NCI-H2171 (cell line): ENCODE measurements at places on chromosomes 4 and X.

DNA sequence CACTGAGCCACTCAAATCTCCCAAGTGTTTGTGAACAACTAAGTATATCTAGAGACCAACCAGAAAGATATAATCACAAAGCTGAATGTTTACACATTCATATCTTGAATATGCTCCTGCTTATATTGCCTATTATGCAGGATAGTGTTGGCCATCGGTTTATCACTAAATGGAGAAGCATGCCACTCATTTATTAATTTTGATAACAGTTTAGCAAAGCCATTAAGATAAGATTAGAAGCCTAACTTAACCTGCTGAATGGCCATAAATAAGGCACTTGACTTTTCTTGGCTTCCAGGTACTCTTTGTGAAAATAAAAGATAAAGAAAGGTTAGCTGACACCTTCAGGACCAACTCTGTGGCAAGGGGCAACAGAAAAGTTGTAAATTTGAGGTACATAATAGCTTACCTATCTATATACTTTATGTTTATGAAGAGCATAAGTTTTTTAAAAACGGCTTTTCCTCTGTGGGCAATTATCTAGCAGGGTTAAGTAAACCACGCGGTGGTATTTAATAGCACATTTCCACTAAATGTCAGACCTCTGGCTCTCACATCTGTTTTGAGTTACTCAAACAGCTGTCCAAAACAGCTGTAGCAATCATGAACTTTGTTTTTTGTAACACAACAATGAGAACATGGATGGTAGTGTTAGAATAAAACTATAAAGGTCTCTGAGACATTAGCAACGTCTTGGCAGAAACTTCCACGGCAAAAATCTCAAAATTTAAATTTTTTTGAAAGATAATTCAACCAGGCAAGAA lies 58.8 kb upstream of the FTHL17 start:
- DNase-seq = no peak

DNA sequence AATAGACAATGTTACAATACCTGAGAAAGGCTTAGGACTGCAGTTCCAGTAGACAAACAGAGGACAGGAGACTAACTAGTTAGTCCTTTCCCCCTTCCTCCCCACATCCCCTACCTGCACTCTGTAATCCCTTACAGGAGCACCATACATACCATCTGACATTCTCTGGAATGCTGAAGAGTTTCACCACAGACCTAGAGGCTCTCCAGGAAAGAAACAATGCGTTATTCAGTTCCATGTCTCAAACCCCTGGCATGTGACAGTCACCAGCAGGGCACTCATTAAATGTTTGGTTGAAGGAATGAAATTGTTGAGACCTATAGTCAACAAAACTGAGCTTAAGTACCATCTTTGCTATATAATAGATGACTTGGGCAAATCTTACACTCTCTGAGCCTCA lies 100.2 kb upstream of the USP38 start:
- no peak for DNase-seq

DNA sequence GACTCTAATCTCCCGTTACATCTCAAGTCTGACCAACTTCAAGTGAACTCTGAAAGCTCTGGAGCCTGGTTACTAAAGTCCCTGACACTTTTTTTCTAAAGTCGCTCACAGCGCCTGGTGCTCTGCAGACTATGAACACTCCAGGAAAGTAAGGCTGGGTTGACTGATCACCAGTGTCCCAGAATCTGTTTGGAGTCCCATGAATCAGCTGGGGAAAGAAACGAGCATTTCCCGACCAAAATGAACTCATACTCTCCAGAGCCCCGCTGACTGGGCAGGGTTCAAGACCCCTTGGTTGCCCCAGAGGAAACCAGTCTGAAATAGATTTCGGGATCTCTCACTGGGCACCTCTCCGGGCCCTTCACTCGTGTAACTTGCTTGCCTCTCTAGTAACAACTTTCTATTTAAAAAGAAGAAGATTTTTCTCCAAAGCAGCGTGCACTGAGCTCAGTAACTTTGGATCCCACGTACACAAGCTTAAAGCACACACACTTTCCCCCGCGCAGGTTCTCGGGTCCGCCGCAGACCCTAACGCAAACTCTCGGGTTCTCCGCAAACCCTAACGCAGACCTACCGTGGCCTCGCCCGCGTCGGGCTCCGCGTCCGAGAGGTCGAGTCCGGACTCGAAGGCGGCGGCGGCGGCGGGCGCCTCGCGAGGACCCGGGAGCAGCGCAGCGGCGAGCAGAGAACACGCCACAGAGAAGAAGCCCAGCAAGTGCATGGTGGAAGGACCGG lies 964 bp downstream of the VEGFC start:
- no peak for DNase-seq

DNA sequence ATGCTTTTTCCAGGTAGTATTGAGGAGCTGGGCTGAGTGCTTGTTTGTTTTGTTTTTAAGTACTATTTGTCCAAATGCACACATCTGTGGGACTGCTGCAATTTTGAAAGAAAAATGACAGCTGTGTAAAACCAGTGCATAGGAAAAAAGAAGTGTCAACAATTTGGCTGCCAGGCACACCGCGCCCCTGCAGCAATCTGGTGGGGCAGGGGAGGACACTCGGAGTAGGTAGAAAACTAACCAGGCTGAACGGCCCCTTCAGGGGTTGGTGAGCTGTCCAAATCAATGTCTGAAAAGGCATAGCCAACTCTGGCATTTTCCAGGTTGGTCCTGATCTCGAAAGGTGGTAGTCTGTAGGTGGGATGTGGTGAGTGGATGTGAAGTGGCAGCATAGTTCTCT lies 1.1 kb downstream of the LDOC1 start:
- DNase-seq = no peak

DNA sequence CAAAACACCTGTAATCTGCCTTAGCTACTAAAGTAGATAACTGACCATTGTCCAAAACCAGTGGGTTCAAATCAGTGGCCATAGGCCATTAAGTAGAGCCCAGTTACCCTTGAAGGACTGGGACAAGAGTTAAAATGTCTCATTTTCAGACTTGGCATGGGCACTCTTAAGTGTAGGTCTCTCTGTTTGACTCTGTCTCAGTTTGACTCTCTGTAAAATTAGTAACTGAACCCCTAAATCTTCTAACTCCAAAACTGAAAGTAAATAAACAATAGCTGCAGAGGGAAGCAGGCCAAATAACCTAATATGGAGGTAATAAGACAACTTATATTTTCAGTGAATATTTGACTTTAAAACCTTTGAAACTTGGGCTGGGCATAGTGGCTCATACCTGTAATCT lies 89.1 kb downstream of the SLC16A2 start:
- no peak for DNase-seq

- no peak for DNase-seq
Measured at GRCh38 chr4:58760737-58761136, 1650.6 kb upstream of the IGFBP7 start.

- DNase-seq = no peak
Measured at GRCh38 chr4:16646459-16646858, 252.0 kb downstream of the LDB2 start.

- no peak for DNase-seq
Measured at GRCh38 chrX:12159799-12160198, 21.5 kb downstream of the FRMPD4 start.

DNA sequence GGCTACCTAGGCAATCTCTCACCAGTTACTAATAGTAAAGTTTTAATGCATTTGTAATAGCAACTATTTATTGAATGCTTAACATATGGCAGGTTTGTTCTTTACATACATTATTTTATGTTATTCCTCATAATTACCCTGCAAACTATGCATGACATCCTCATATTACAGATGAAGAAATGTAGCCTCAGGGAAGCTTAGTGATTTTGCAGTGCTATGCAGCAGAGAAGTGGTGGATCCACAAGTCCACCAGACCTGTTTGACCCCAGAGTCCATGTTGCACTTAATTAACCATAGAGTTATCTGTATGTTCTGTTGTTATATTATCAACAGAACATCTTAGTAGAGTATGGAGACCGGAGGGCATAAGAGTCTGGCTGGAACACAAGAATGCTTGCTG lies 78.7 kb downstream of the TRPC5 start:
- DNase-seq = no peak

DNA sequence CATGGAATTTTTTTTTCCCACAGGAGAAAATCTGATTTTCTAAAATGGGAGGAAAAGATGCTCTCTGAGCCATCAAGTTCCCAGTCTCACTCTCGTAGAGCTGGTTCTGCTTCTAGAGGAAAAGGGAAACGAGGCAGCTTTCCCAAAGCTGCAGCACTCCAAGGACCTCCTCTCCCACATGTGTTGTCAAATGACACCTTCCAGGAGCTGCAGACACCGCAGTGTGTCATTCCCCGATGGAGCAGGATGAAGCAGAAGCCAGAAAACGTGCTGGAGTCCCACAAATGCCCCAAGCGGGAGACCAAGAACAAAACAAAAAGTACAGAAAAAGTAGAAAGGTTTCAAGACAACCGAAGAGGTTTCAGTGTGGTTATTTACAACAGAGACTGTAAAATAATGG lies 348.1 kb downstream of the ARHGAP10 start:
- no peak for DNase-seq

DNA sequence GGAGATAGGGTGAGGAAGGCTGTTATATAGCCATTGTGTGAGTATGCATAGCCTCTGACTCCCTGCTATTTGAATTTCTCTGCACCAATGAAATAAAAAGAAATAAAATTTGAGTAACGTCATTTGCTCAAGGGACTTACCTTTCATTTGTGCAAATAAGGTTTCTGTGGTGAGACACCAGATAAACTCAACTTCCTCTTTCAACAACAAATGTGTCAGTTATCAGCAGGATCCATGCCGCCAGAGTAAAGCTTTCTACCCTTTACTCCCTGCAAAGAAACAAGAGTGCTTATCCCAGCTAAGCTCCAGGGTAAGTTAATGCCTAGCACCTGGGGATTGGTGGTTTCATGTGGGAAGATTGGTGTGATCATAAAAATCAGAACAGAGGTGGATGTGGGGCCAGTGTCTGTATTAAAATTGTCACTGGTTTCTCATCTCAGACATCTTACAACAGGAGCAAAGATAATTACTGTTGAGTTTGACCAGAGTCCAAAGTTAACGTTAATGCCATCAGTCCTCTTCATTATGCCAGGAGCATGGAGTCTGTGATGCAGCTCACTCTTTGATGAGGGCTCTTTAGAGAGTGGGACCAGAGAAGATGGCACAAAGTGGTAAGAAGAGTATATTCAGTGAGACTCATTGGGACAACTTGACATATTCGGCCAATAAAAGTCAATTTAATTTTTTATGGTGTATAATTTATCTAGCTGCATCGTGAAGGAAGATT lies at the start of gene P2RY10:
P2RY10 (plus strand) TSS at position 206 of the 727 bp plus-strand sequence. CDS start 15,130 bp downstream, outside the sequence.
- no peak for DNase-seq

- DNase-seq = no peak
Measured at GRCh38 chrX:134679221-134679620, 20.9 kb upstream of the PLAC1 start.

GRCh38 chr4:8846826-8847225 lies 24.8 kb downstream of the HMX1 start:
- DNase-seq = no peak

GRCh38 chr4:64796581-64796980 lies 387.3 kb upstream of the TECRL start:
- no peak for DNase-seq

GRCh38 chrX:44474410-44474809 lies 68.2 kb downstream of the FUNDC1 start:
- DNase-seq = no peak
